ENCODE measurements at places on chromosomes 2 and 18.

DNA sequence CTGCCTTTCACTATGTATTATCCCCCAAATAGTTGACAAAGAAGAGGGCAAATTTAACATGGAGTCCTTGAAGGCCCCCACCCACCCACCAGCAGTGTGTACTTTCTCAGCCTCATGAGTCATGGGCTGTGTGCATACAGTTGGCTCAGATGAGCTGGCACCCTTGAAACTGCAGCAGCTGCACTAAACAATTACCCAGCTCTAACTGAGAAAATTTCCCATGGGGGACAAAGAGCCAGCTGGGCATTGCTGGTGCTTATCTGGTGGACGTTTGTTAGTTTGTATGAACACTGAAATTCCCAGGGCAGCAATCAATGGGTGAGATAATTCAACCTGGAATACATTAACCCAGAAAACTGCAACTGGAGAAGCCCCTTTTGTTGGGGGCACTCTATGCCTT is 131.7 kb downstream of the GCA start:
- no peak for DNase-seq

DNA sequence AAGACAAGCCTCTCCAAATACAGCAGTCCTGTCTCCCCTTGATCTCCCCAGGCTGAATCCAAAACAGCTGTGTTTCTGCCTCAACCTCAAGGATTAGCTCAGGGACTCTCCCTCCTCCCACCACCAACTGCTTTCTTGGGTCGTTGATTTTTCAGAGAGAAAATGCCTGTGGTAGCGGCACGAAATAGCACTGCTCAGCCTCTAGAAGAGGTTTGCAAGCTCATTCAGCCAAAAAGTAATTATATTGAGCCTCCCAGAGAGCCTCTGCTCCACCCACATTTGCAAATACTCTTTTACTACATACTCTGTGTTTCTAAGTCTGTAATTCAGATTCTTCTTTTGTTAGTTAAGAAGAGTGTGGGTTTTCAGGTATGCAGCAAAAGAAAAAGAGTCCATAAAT is 396.4 kb upstream of the TNP1 start:
- peak; percentile 10 for DNase-seq

GRCh38 chr2:167875529-167875928 is 371.9 kb downstream of the STK39 start:
- DNase-seq, result no peak

- DNase-seq, result no peak
These were observed 356.8 kb upstream of the ST6GAL2 start for GRCh38 chr2:107242811-107243210.

DNA sequence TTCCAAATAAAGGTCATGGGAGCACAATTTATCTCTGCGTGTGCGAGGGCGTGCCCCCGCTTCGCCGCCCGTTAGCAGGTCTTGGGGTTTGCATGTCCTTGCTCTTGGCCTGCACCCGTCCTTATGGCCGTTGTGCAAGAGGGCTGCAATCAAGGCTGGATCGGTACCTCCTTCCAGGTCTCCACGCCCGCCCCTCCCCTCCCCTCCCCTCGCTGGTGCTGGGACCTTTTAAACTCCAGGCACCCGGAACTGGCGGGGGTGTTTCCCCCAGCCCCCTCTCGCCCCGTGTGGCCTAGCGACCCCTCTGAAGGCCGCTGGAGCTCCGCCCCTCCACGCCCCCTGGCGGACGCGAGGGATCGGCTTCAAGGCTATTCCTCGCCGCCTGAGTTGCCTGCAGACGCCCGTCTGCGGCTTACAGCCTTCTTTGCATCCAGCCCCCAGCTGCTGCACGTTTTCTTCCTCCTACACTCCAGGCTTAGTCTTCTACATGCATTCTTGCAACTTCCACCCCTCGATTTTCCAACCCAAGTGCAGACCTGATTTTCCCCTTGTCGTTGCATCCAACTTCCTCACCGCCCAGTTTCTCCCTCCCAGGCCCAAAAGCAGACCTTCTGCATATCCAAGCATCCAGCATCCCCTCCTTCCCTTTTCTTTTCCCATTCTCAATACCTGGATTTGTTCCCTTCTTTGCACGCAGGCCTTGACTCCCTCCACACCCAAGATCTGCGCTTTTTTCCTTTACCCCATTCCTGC is 577 bp downstream of the IDH1 start:
- peak; percentile 76 for DNase-seq

DNA sequence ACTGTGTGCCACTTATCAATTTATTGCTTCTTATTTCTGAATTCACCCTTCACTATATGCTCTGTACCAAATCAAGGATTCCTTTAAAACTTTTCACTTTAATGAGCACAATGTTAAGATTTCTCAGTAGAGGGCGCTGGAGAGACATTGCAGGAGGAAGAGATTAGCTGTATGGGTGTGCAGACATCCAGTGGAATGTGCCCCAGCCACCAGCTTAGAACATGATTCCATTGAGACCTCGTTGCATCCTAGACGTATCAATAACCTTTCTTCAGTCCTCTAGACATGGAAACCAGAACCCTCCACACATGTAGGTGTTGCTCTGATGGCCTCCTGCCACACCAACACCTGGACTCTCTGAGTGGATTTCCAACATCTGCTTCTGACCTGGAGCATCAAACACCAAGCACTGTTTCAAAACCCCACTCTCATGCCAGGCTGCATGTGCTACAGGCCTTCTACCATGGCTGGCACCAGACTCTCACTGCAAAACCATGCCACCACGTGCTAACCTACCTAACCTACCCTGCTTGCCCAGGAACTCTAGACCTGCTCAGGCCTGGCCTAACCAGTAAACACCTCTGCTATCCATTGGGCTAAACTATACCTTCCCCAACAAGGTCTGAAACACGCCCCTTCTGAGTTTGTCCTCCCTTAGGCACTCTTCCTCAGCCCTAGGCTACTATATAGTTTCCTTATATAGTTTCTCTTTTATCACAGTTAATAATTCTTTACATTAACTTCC is 633.2 kb upstream of the PKDCC start:
- DNase-seq, result peak; percentile 46

Measured in MV-4-11 (cell line).